Hepatocyte (in vitro differentiated cells): ENCODE measurements at places on chromosomes 7 and 10.

DNA sequence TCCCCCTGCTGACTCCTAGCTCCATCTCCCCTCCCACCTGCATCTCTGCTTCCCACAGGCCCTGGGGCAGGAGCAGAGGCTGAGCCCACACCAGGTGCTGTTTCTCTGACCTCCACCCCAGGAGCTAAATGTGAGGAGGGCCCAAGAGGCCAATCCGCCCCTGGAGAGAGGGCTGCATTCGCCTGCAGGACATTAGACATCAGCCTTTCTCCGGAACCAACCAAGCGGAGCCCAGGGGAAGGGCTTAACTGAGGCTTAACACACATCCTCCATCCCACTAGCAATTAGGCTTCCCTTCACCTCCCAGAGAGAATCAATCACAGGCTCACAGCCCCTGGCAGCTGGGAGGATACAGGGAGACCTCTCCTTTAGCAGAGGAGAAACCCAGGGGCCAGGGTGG lies 50.5 kb downstream of the SH3PXD2A start:
- no peak for DNase-seq

GRCh38 chr10:66654861-66655260 lies 271.0 kb upstream of the LRRTM3 start:
- no peak for DNase-seq

DNA sequence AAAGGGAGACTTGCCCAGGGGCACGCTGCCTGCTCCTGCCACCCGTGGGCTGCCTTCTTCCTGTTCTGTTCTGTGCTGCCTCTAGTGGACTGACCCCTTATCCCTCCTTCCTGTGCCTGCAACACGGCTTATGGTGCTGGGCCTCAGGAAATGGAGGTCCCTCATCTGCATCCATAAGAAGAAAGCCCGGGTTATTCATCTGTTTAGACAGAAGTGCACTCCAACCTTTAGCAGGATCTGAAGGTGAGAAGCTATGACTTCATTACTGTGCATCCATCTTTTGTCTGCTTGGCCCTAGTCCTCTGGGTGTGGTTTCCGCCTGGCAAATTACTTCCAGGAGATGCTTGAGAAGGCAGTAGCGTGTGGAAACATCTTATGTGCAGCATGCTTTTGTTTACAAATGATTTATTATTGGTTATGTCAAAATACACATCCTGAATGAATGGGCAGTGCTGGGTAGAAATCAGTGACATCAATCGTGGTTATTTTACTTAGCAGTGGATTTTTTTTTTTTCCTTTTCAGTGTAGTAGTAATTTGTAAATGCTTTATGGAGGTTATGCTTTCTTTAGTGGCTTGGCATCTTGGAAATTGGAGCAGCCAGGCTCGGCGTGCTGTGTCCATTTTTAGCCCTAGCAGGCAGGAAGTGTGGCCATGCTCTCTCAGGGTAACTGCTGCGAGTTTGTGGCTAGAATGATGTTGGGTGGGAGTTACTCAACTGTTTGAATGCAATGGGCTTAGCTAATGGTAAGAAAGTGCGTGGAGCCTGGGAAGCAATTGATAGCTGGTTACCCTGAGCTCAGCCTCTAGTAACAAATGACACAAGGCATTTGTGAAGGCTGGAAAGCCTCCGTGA lies 12.7 kb downstream of the PTPRE start:
- no peak for DNase-seq

DNA sequence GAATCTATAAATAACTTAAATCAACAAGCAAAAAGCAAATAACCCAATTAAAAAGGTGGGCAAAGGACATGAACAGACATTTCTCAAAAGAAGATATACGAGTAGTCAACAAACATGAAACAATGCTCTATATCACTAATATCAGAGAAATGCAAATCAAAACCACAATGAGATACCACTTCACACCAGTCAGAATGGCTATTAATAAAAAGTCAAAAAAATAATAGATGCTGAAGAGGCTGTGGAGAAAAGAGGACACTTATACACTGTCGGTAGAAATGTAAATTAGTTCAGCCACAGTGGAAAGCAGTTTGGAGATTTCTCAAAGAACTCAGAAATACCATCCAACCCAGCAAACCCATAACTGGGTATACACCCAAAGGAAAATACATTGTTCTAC lies 70.6 kb downstream of the CTTNBP2 start:
- DNase-seq, result no peak

GRCh38 chr10:33746836-33747268 lies 412.4 kb upstream of the NRP1 start:
- no peak for DNase-seq

DNA sequence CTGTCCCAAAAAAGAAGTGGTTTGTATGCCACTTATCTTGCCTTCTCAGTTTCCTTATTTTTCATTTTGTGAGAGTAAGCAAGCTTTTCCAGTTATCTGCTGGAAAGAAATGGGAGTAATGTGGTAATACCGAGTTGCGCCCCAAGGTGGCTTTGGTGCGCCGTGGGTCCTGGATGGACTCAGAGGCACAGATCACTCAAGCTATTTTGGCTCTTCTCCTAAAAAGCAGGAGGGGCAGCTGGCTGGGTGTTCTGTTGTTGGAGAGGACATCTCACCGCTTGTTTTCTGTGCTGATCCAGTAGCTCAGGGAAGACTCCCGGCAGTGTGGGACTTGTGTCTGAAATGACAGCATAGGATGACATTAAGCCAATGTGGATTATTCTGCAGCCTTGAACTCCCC lies 16.4 kb downstream of the PRKRIP1 start:
- no peak for DNase-seq

DNA sequence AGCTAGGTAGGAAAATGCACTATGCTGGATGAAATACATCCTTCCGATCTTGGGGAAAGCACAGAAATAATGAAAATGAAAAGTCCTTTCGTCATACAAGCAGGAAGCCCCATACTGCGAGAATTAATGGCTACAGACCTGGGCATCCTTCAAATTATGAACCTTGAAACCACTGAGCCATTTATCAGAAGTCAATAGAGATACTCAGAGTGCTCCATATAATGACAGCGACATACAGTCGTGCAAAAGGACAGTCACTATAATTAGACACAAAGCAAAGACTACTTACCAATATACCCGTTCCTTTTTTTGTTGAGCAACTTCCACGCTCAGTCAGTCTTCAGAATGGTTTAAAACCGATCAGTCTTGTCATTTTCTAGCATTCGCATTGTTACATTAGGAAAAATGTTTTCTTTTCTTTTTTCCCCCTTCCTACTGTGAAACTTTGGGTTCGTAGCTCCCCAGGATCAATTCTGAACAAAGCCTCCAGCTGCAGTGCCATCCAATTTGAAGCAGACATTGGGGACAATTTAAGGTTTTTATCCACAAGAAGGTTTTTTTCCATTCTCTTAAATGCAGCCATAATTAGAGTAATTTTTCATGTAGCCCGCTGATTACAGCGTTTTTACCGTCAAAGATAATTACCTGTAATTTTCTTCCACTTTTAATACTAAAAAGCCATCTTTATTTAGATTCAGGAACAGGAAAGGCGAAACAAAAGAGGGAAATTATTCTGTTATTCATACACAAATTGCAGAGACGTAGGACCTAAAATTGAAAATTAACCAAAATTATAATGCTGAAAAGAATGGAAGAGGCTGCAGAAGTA lies 6.4 kb downstream of the DLX6 start:
- DNase-seq, result no peak

DNA sequence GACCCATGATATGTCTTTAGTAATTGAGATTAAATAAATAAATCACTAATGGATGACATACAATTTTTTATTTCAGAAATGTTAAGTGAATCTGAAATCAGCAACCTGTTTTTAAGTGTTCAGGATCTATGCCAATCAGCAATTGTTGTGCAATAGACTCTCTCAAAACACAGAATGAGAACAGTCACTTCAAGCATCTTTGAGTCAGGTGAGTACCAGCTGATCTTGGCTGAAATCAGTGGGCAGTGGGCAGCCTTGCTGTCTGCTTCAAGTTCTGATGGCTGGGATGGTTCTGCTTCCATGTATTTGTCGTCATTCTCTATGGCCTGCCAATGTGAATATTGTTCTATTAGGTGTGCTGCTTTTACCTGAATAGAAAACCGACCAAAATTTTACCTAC lies 82.3 kb upstream of the NRG3 start:
- no peak for DNase-seq

DNA sequence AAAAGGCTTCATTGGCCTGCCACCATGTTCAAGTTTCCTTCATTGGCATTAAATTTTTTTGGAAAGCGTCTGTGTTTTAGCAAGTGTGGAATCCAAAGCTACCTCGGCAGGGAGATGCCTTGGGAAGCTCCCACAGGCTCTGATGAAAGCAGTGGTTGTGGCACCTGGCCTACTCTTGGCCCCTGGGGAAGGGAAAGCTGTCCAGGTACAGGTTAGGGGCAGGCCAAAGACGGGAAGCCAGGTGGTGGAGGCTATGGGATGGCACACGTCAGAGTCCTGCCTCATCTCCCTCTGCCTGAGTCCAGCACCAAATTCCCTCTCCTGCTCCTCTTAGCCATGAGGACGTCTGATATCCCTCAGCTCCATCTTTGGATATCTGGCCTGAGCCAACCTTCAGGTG lies 49.7 kb downstream of the C10orf120 start:
- no peak for DNase-seq

GRCh38 chr7:9391984-9392383 lies 958.6 kb downstream of the NXPH1 start:
- no peak for DNase-seq

DNA sequence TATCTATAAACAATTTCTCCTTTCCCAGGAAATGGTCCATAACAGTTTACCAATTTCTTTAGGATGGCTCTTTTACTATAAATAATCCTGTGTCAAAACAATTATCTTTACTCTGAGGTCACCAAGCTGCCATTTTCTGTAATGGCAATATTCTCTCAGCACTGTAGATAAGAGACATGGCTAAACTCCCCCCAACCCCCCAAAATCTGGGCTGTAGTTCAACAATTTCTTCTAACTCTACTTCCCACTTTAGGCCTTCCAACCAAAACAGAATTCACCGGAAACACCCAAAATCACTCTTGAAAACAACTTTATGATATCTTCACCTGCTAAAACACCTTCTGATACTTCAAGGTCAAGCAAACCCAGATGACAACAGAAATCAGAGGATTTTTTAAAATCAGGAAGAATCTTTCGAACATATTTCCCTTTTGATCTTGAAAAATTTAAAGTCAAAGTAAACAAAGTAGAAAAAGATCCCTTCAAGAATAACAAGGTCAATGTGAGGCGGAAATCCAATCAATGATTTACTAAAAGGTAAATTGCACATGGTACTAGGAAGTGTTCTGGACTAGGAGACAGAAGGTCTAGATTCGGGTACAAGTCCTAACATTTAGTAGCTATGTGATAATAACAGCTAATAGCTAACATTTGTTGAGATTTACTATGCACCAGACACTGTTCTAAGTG lies 176.8 kb downstream of the CPEB3 start:
- DNase-seq, result no peak

DNA sequence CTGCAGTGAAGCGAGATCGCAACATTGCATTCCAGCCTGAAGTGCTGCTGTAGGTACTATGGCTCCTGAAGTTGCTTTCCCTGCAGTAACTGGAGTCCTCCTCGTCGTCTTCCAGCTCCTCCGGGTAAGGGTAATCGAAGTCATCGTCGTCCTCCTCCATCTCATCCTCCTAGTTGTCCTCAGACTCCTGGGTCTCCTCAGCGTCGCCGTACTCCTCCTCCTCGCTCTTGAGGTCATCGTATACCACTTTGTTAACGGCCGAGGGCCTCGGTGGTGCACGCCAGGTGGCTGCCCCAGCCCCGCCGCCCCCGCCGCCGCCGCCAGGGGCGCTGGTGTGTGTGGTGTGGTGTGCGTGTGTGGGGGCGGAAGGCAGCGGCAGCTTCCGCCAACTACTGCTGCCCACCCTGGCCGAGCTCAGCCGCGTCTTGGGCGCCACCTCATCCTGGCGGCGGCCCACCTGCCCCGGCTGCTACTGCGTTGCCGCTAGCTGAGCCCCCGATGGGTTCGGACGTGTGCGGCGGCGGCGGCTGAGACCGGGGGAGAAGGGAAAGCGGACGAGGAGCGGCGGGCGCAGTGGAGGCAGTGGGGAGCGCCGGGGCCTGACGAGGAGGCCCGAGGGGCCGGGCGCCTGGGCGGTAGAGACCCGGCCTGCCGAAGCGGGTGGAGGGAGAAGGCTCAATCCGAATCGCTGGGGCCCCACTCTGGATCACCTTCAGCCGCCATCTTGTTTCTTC lies 11.8 kb upstream of the ACBD5 start:
- peak; percentile 78 for DNase-seq

DNA sequence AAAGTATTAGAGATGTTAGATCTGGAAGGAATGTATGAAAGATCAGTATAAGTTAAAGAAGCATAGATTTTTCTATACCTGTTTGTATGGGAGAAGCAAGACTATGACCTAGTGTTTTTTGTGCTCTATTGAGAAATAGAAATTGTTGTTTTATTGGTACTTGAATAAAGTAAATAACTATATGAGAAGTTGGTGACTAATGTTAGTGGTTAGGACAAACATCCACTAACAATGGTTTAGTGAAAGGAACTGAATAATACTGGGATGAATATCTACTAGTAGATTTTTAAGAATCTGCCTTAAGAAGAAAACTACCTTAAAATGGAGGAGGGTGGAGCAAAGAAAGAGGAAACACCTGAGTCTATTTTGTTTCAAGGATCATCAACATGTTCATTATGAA lies 521.1 kb upstream of the POT1 start:
- no peak for DNase-seq

- no peak for DNase-seq
Measured at GRCh38 chr7:106767498-106768323, 97.4 kb upstream of the PIK3CG start.

DNA sequence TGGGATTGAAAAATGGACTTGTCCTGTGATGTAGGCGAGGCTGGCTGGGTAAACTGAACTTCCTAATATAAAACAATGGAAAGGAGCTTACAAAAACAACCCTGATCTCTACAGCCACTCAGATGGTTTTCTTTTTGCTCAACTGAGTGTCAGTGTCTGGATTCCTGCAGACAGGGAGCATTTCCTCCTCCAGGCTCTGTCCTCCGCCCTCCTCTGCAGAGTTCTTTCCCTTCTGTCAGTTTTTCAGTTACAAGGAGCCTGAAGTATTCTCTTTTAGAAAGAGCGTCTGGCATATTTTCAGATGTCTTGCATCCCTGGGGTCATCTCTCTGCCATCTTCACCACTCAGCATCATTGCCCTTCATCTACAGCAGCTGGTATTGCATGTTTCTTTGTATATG lies 50.0 kb upstream of the PITRM1 start:
- no peak for DNase-seq

GRCh38 chr10:117454502-117454901 lies 79.3 kb upstream of the PDZD8 start:
- DNase-seq, result no peak

DNA sequence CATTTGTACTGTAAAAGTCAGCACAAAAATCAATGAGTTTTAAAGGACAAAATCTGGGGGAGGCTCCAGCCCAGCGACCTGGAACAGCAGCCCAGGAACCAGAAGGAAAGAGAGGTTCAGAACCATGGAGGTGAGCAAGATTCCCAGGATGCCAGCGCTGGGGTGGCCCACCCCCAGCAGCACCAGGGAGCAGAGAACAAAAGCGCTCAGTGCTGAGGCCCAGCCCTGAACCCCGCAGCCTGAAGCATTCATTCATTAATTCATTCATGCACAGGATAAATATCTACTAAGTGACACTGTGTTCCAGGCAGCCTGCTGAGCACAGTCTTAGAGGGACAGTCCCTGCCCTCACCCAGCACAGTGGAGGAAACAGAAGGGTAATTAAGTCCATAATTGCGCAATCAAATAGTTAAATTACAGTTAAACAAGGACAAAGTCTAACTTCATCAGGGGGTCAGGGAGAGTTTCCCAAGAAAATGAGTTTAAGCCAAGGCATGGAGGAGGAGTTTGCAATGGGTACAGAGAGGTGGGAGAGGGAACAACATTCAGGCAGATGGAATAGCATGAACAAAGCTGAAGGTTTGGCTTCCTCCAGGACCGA lies 202.3 kb downstream of the GRID1 start:
- DNase-seq, result peak; percentile 70

GRCh38 chr10:5047912-5048628 lies 44.4 kb upstream of the AKR1C2 start:
- no peak for DNase-seq
